ENCODE measurements at places on chromosomes 7 and 10. TPM values are rescaled to one million over a fixed set of nuclear protein-coding genes. Genes with fewer than 3 reads are reported as not detected.

C10orf62 gene
- total RNA-seq = not detected

IFIT3 gene
- 7.0 TPM for total RNA-seq

GIMAP4 gene
- total RNA-seq = not detected

NAT16 gene
- total RNA-seq = 0.06 TPM

POM121C gene
- 39.2 TPM for total RNA-seq

TLX1 gene
- not detected for total RNA-seq

SNX10 gene
- total RNA-seq = 4.9 TPM

TRIM4 gene
- 26.3 TPM for total RNA-seq

RADIL gene
- 2.7 TPM for total RNA-seq

LBX1 gene
- total RNA-seq = not detected

TMEM225B gene
- 0.59 TPM for total RNA-seq

GPR22 gene
- not detected for total RNA-seq

VAX1 gene
- total RNA-seq = 1.7 TPM

SCD gene
- 183 TPM for total RNA-seq

ZNF467 gene
- 1.2 TPM for total RNA-seq

HOXA13 gene
- total RNA-seq = 2.2 TPM

LIPM gene
- not detected for total RNA-seq

OPN1SW gene
- not detected for total RNA-seq

TBXAS1 gene
- 10.4 TPM for total RNA-seq

MRPS17 gene
- 32.2 TPM for total RNA-seq

Measured in A549 treated with RU486 at 1 μM for 4 hours (cell line).